Activated CD4-positive, CD25-positive, alpha-beta regulatory T cell treated with anti-CD3 and anti-CD28 coated beads, Interleukin-2, amount 50 U/mL, for 24 hours (primary cell): ENCODE measurements at places on chromosomes 6 and 20.
A peak's percentile ranks its signal among the peaks of the same experiment; 100 is the strongest.

DNA sequence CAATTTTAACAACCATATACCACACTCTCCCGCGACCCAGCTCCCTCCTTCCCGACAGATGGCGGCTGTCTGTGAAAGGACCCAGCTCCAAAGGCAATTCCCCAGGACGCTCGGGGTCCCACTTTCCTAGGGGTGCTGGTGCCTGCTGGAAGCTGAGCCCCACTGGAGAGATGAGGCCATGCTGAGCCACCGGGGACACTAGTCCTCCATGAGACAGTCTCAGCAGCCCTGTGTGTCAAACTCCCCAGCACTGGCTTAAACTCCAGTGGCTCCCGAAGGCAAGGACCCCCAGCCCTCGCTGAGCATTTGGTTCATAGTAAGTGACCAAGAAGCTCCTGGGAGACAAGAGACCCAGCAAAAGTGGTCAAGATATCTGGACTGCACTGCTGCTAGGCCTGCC lies 52.1 kb downstream of the SLC2A10 start:
- ATAC-seq = no peak

DNA sequence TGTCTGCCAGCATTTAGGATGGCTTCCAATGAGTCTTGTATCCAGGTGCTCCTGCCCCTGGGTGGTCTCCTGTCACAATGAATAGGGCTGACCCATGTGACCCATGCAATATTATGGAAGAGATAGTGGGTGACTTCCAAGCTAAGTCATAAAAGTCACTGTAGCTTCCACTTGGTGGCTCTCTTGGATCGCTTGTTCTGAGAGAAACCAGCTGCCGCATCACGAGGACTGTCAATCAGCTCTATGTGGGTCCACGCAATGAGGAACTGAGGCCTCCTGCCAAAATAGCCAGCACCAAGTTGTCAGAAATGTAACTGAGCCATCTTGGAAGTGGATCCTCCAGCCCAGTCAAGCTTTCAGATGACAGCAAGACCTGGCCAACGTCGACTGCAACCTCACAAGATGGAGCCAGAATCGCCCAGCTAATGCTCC lies 14.9 kb upstream of the MATN4 start:
- ATAC-seq = no peak

DNA sequence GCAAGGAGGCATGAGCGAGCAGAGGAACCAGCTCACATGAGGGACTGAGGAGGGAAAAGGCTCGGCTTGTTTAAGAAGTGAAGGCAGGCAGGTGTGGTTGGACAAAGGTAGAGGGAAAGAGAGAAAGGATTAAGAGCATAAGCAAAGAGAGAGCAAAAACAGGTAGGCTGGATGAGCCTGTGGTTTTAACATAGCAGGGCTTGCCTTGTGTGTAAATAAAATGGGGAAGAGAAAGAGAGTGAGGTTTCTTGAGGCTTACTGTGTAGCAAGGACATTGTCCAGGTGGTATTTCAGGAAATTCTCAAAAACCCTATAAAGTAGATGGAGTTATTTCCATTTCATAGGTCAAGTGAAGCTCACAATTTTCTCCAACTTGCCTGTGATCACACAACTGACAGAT lies 93.9 kb upstream of the HDAC2 start:
- ATAC-seq = no peak

DNA sequence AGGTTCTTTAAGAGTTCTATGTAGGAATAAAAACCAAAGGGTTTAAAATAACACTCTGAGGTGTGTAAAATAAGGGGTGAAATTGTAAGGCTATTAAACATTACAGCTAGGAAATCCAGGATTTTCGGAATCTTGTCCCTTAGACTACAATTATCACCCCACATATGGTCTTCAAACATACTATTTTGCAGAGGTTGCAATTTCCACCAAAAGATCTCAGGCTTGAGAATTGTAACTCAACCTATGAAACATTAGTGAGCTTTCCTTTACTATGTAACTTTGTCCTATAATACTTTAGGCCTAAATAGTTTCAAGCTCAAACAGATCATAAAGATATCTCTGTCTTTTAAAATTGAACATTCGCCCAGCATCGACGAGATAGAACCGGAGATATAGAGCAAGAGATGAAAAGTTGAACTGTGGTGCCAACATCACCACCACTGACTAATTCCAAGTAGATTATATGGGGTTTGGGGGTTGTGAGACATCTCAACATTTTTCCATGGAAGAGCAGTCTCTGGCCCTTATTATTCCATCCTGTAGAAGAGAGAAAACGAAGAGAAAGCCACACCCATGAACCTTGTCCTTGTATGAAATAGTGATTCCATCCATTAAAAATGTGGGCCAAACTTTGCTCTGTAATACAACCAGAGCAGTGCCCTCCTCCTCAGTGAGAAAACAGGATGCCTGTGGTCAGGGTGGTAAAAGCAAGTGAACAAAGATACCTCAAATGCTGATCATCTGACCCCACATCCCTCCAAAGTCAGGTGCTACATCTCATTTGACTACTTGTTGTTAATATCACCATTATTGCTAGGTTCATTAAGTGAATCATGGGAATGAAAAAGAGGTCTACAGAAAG lies 284.5 kb upstream of the GJE1 start:
- ATAC-seq = peak; percentile 80

DNA sequence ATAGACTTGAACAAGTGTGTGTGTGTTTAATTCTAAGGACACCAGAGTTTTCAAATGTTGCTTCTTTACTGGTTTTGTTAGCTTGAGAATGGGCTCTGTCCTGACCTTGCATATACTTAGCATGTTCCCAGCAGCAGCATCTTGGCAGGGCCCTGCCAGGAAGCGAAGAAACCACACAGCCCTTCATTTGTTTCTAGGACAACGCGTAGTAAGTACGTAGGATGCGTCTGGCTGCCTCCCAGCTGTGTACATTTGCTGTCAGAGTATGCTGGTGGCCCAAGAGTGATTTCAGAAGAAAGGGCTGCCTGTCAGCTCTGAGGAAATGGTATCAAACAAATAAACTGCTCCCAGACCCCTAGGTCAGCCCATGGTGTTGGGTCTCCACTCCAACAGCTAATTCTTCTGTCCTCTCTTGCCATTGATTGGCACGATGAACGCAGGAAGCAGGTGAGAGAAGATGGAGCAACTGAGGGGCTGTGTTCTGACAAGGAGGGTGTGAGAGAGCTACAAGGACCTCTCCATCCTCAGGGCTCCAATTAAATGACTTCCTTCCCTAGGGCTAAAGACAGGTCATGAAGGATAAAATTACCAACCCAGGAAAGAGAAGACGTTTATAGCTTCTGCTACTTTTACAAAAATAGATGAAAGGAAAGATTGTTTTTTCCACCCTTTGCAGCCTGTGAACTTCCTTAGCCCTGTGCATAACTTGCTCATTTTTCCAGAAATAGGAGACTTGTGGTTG lies 55.9 kb upstream of the HDDC2 start:
- ATAC-seq = no peak

DNA sequence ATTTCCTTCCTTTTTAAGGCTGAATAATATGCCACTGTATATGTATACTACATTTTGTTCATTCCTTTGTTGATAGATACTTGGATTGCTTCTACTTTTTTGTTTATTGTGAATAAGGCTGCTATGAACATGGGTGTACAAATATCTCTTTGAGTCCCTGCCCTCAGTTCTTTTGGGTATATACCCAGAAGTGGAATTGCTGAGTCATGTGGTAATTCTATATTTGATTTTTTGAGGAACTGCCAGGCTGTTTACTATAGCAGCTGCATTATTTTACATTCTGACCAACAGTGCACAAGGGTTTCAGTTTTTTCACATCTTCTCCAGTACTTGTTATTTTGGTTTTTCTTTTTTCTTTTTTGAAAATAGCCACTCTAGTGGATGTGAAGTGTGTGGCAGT lies 34.1 kb downstream of the CDS2 start:
- no peak for ATAC-seq

GRCh38 chr6:90131125-90131524 lies 165.5 kb downstream of the BACH2 start:
- ATAC-seq = no peak

- no peak for ATAC-seq
Measured at GRCh38 chr20:56157530-56158203, 90.9 kb upstream of the MC3R start.

DNA sequence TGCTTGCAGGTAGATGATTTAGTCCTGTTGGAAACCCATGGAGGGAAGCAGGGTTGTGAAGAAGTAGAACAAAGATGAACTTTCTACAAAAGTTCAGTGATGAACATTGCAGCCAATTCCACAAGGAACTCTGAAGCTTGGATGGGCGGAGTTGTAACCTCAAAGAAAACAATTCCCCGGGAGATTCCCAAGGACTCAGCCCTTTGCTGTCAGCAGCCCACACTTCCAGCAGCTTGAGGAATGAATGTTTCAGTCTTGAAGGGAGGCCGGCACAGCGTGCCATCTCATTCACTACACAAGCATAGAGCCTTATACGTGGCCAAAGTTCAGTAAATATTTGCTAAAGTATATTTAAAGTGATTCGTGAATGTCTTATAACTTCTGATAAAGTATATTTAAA lies 269.4 kb downstream of the NKAIN2 start:
- ATAC-seq = no peak

- no peak for ATAC-seq
Measured at GRCh38 chr6:128508588-128509296, 11.7 kb downstream of the PTPRK start.

DNA sequence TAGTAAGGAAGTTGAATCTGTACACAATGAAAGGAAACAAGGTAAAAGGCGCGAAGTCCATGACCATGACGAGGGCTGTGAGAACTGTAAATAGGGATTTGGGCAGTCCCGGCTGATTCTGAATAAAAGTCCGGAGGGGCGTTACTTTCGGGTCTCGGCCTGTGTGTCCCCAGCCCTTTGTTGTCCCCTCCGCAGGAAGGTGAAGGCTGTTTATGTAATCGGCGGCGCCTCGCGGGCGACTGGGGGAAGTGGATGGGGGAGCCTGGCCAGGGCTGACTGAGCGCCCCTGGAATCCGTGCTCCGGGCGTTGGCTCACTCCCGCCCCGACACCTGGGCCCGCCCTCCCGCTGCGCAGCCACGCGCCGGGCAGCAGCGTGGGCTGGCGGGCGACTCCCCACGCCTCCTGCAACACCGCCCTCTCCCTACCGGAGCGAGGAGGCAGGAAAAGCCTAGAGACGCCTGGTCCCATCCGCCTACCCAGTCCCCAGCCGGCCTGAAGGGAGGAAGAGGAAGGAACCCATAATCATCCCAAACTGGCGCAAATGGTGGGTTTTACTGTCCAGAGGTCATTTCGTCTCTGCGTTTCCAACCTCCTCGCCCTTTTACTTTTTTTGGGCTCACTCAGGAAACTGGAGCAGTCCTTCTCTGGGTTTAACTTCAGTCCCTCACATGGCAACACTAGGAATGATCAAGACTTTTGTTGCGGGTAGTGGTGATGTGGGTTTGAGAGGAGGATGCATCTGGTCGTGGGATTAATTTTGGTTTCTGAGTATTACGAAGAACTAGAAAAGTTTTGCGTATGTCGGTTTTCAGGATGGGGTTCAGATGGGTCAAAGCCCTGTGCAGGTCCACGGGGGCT lies 12.1 kb downstream of the TRIM31 start:
- ATAC-seq = no peak

DNA sequence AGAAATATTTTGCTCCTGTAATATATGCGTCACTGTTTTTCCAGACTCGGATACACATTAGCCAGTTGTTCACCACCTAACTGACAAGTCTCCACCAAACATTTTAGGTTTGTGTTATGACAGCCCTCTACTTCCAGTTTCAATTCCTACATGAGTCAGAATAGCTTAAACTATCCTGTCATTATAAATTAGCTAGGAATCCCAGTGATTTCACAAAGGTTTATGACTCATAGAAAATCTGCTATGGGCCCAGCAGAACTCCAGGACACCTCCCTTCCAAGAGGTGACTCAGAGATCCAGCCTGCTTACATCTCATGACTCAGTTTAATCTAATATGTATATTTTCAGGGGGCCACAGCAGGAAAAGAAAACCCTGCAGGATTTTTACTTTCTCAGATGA lies 17.4 kb upstream of the PLCB4 start:
- no peak for ATAC-seq

DNA sequence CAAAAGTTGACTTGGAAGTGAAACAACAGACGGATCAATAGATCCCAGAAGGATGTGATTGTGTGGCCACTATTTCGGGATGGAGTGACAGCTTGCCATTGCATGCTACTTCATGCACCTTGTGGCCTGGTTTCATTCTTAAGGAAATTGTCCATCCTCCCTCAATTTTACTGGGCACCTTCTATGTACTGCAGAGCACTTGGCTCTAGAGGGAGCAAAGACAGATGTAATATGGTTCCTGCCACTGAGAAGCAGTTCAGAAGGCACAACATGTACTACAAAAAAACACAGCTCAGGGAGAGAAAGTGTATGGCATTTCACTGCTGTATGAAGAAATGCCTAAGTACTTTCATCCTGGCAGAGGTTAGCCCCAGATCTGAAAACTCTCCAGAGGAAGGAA lies 91.9 kb downstream of the FOXA2 start:
- no peak for ATAC-seq

- ATAC-seq = no peak
Measured at GRCh38 chr6:100763617-100764241, 117.4 kb downstream of the ASCC3 start.

- ATAC-seq = peak; percentile 84
Measured at GRCh38 chr20:47487175-47487917, 14.3 kb upstream of the NCOA3 start.

DNA sequence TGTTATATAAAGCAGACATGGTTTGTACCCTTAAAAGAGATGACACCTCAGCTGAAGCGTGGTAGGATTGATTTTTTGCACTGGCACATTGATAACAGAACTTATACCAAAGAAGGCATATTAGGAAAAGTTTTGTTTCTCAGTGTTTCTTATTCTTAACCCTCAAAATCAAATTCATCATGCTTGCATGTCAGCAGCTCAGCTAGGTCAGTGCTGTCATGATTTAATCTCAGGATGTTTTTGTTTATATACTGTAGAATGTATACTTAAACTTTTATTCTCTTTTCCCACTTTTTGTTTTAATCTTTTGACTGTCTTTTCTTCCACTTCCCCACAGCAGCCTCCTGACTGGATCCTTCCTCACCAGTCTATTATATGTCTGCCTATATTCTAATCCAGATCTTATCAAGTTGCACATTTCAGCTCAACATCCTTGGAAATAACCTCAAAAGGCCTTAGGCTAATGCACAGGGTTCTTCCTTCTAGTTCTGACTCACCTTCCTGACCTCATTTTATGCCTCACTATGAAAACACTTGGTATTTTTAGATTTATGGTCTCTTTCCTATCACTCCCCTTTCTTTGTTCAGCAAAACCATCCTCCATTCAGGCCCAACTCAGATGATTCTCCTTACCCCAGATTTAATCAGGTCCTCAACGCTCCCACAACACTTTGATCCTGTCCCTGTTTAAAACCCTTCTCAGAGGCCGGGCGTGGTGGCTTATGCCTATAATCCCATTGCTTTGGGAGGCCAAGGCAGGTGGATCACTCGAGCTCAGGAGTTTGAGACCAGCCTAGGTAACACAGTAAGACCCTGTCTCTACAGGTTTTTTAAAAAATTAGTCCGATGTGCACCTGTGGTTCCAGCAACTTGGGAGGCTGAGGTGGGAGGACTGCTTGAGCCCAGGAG lies 7.2 kb downstream of the HEBP2 start:
- peak; percentile 81 for ATAC-seq

DNA sequence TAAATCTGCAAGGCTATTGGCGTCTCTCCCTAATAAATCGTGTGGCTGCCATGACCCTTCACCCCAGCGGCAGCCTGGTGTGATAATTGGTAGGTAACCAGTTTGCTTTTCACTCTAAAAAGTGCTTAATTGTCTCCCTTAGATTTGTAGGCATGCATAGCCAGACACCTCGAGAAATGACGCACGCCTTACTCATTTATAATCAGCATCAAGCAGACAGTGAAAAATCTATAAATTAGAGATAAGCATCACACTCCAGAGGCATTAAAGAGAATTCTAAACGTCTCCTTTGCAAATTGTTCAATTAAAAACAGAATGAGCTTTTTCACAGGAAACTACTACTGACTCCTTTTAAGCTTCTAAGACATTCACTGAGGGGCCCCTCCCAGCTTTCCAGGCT lies 110.2 kb upstream of the RPS6KA2 start:
- ATAC-seq = peak; percentile 49
